ENCODE measurements at places on chromosomes 3 and 15. TPM values are rescaled to one million over a fixed set of nuclear protein-coding genes. Genes with fewer than 3 reads are reported as not detected.

DNA sequence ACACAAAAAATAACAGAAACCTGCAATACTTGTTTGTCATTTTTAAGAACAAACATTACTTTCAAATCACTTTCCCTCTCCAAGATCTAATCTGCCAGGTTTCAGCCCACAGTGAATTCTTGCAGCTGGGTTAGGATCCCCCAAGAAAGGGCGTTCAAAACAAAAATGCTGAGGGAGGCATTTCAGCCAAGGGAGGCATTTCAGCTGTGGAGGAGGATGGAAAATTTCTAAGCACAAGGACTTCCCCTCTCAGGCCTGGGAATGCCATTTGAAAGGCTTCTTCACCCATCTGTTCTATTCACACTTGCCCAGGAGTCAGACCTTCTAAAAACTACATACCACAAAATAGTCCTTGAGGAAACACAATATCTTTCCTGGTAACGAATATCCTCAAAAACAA lies 69.1 kb downstream of the P3H2 start:
- no peak overlapping the region for H3K4me3 ChIP-seq
- no peak overlapping the region for H3K27ac ChIP-seq
- no peak for DNase-seq
- no peaks in the 10 kb centered on the region for H3K36me3 ChIP-seq
- H3K4me1 ChIP-seq = peaks cover 3% of the 10 kb centered on the region
- H3K27me3 ChIP-seq = no peaks in the 10 kb centered on the region

DNA sequence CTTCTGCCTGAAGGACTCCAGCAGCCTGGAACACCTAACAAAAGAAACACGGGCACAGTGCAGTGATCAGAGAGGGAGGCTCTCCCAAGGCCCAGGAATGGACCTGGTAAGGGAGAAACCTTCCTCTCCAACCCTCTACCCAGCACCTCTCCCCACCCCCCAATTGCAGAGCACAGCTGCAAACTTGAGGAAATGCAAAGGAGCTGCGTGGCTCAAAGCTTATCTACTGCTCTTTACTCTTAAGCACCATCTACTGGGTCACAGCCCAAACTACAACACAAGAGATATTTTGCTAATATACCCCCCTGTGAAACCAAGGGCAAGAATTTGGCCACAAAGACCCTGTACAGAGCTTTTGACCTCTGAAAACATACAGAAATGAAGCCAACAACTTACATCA lies 328.3 kb downstream of the OXSM start:
- no peaks in the 10 kb centered on the region for H3K36me3 ChIP-seq
- H3K27me3 ChIP-seq = no peaks in the 10 kb centered on the region
- H3K4me3 ChIP-seq = no peak overlapping the region
- DNase-seq = no peak
- H3K27ac ChIP-seq = no peak overlapping the region

The SCAANT1 gene
- total RNA-seq = not detected

The NDN gene
- total RNA-seq = 19.9 TPM

GRCh38 chr3:27643355-27643754 lies 78.8 kb downstream of the EOMES start:
- H3K27me3 ChIP-seq = no peaks in the 10 kb centered on the region
- no peak overlapping the region for H3K27ac ChIP-seq
- no peak overlapping the region for H3K4me3 ChIP-seq
- no peaks in the 10 kb centered on the region for H3K4me1 ChIP-seq

- H3K4me3 ChIP-seq = peak overlapping the region; percentile 63
- H3K36me3 ChIP-seq = no peaks in the 10 kb centered on the region
- H3K27ac ChIP-seq = peak overlapping the region; percentile 97
- no peaks in the 10 kb centered on the region for H3K27me3 ChIP-seq
Measured at GRCh38 chr3:156826896-156827882, 1.0 kb downstream of the LEKR1 start.

The ADAMTS7 gene
- total RNA-seq = 3.1 TPM

The STRIT1 gene
- not detected for total RNA-seq

The ROPN1B gene
- not detected for total RNA-seq

The FBXO40 gene
- not detected for total RNA-seq

- no peaks in the 10 kb centered on the region for H3K4me1 ChIP-seq
- no peaks in the 10 kb centered on the region for H3K27me3 ChIP-seq
- H3K27ac ChIP-seq = no peak overlapping the region
- H3K4me3 ChIP-seq = no peak overlapping the region
Measured at GRCh38 chr3:133965906-133966305, 63.8 kb downstream of the SLCO2A1 start.

DNA sequence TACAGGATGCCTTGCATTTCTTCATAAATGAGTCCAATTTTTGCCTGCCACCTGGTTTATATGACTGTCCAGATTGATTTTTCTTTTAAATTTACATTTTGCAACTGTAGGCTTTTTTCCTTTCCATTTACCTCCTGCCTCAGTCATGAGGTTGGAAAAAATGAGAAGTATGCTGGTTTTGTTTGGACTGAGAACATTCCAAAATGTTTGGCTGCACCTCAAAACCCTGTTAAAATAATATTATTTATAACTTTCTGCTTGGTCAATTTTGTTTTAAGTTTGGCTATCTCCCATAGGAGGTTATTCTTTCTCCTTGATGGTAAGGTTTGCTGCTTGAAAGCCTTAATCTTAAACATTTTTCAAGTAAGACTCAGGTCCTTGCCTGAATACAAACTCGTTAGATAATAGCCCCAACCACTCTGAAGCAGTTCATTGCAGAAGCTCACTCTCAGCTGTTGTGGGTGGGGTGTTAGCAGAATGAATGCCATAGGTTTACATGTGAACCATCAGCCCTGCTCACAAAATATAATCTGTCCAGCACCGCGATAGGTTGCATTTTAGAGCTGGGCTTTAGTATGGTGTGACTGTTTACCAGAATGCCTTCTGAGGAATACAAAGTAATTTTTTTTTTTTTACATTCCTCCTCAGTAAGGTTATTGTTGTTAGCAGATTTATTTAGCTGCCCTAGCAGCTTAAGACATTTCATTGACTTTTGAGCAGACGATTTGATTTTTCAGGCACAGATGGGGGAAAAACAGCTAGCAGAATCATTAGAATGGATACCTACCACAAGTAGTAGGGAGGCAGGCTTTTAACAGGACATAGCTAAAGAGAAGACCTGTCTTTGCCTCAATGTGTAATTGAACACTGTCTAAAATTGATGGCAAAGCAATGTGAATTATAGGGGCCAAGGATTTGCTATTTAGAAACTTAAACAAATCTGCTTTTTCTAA lies 630.8 kb upstream of the KCNMB2 start:
- no peaks in the 10 kb centered on the region for H3K36me3 ChIP-seq
- no peak for DNase-seq
- peaks cover 35% of the 10 kb centered on the region for H3K4me1 ChIP-seq
- H3K27me3 ChIP-seq = no peaks in the 10 kb centered on the region
- no peak overlapping the region for H3K4me3 ChIP-seq

- H3K36me3 ChIP-seq = peaks cover 6% of the 10 kb centered on the region
- no peak overlapping the region for H3K27ac ChIP-seq
- H3K4me3 ChIP-seq = no peak overlapping the region
- H3K4me1 ChIP-seq = no peaks in the 10 kb centered on the region
- H3K27me3 ChIP-seq = no peaks in the 10 kb centered on the region
Measured at GRCh38 chr15:40543082-40543481, 21.8 kb downstream of the CCDC32 start.

The PLSCR5 gene
- total RNA-seq = not detected

DNA sequence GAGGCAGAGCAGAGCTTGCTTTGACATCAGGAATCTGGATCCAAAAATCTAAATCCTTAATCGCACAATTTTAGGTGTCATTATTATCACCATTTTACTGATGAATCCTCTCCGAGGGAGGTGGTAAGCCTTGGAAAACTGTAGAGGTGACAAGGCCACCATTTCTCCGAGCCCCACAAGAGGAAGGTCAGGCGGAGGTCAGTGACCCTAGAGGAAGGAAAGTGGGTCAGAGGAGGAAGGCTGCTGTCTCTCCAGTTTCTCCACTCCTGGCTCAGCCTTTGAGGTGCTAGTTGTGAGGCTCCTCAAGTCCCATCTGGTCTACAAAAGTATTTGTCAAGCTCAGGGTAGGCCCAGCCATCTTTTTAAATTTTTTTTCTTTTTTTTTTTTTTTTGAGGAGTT lies 3.2 kb downstream of the DVL3 start:
- peaks cover 1% of the 10 kb centered on the region for H3K36me3 ChIP-seq
- no peaks in the 10 kb centered on the region for H3K4me1 ChIP-seq

Measured in kidney (tissue), 22 donors.